ENCODE measurements at places on chromosomes 7 and 10. TPM values are rescaled to one million over a fixed set of nuclear protein-coding genes. Genes with fewer than 3 reads are reported as not detected.

DNA sequence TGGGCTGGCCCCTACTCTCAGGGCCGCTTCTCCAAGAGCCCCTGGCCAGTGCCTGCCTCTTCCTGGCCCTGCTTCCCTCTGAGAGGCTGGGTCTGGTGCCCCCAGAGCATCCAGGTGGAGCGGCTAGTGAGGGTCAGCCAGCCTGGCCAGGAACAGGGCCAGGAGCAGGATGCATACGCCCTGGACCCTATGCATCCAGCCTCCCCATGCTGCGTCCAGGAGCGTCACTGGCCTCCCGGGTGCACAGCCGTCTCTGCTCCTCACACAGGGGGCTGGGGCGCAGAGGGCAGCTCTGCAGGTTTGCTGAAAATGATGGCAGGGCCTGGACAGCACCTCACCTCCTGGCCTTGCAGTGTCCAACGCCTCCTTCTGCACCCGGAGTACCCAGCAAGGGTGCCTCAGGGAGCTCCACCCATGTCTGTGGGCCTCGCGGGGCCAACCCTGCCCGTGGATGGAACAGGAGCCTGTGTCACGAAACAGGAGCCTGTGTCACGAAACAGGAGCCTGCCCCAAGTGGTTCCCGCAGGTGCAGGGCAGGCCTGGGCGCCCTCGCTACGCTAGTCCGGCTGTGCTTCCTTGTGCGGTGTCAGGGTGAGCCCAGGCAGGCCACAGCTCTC, 246.2 kb upstream of the PPP2R2D start:
- H3K27me3 ChIP-seq, result no peaks in the 10 kb centered on the region
- H3K36me3 ChIP-seq, result no peaks in the 10 kb centered on the region
- peak overlapping the region; percentile 83 for H3K27ac ChIP-seq
- DNase-seq, result no peak
- no peak overlapping the region for H3K4me3 ChIP-seq

- H3K4me3 ChIP-seq, result no peak overlapping the region
- H3K27ac ChIP-seq, result no peak overlapping the region
- H3K4me1 ChIP-seq, result no peaks in the 10 kb centered on the region
- peaks cover 8% of the 10 kb centered on the region for H3K36me3 ChIP-seq
- H3K27me3 ChIP-seq, result no peaks in the 10 kb centered on the region
Observed at GRCh38 chr7:8668627-8669500, 235.5 kb downstream of the NXPH1 start.

DNA sequence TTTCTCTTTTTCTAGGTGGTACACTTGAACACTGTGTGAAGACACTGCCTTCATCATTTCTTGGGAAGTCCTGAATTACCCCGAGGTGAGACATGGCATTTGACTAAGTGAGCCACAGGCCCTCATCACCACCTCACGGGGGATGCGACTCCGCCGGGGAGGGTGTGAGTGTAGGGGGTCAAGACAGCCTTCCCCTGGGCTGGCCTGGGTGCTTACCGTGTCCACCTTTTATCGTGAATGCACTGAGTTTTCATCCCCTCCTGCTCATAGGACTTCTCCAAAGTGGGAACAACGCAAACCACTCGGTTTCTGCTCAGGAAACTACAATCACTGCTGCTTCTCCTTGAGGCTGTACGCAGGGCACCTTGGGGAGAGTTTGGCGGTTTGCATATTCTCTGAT, 176.9 kb downstream of the SH2D4B start:
- no peaks in the 10 kb centered on the region for H3K27me3 ChIP-seq
- H3K36me3 ChIP-seq, result no peaks in the 10 kb centered on the region
- DNase-seq, result no peak
- peaks cover 19% of the 10 kb centered on the region for H3K4me1 ChIP-seq
- H3K4me3 ChIP-seq, result no peak overlapping the region

DNA sequence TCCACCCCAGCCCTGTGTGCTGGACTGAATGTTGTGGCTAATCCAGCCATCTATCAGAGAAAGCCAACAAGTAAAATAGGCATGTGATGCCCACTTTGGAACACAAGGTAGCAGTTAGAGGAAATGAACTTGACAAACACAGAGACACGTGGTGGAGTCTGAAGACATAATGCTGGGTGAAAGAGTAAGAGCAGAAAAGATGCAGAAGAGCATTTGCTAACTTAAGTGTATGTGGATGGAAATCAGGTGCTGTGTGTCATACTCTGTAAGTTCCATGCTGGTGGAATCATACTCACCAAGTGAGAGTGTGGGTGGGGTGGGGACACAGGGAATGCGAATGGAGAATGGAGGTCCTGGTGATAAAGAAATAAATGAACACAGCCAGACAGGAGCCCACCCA, 22.8 kb downstream of the WDFY4 start:
- H3K4me1 ChIP-seq, result peaks cover 4% of the 10 kb centered on the region
- H3K4me3 ChIP-seq, result no peak overlapping the region
- H3K27ac ChIP-seq, result no peak overlapping the region
- no peaks in the 10 kb centered on the region for H3K36me3 ChIP-seq
- DNase-seq, result no peak

DNA sequence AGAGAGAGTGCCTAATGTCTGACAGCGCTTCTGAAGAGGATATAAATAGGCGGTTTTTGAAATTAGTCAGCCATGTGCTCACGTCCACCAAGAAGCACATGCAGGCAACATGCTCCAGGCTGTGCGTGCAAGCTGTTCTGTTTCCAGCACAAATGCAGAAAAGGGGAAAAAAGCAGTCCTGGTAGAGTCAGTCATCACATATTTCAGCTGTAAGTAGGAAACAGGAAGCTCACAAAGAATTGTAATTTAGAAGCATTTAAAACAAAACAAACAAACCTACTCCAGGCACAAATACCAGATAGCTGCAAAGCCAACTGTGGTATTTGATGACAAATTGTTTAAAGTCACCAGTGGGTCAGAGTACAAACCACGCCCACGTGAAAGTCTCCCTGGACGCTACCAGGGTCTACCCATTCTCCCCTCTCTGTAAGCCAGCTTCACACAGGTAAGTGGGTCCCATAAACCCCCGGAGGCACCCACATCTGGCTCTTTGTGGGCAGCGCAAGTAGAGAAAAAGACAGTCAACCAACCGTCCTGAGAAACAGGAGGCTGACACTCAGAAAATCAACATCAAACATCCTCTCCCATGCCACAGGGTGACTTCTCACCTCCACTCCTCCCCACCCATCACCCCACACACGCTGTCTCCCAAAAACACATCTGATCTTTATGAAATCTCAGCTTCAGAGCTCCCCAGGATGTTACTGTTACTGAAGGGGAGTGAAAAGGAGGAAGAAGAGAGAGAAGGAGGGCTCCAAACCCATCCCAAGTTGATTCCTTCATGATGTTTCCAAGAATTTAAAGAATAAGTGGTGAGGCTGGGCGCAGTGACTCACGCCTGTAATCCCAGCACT, 186.4 kb downstream of the FAM107B start:
- no peaks in the 10 kb centered on the region for H3K27me3 ChIP-seq
- H3K4me3 ChIP-seq, result no peak overlapping the region
- peaks cover 72% of the 10 kb centered on the region for H3K4me1 ChIP-seq

DNA sequence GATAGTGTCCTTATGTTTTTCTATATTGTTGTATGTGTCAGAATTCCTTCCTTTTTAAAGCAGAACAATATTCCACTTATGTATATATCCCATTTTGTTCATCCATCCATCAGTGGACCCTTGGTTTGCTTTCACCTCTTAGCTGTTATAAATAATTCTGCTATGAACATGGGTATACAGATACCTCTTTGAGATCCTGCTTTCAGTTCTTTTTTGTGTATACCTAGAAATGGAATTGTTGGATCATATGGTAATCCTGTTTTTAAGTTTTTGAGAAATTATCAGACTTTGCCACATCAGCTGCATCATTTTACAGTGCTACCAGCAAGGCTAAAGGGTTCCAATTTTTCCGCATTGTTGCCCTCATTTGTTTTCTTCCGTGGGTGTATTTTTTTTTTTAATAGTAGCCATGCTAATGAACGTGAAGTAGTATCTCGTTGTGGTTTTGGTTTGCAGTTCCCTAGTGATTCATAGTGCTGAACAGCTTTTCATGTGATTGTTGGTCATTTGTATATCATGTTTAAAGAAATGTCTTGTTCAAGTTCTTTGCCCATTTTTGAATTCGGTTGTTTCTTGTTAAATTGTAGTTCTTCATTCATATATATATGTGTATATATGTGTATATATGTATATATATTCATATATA, 87.8 kb downstream of the LCOR start:
- no peak for DNase-seq
- H3K4me3 ChIP-seq, result no peak overlapping the region
- H3K27ac ChIP-seq, result no peak overlapping the region

- DNase-seq, result no peak
- H3K27ac ChIP-seq, result no peak overlapping the region
- H3K4me1 ChIP-seq, result peaks cover 12% of the 10 kb centered on the region
- no peak overlapping the region for H3K4me3 ChIP-seq
- H3K27me3 ChIP-seq, result no peaks in the 10 kb centered on the region
- H3K36me3 ChIP-seq, result peaks cover 40% of the 10 kb centered on the region
Observed at GRCh38 chr7:102055181-102055976, 231.3 kb upstream of the SH2B2 start.

DNA sequence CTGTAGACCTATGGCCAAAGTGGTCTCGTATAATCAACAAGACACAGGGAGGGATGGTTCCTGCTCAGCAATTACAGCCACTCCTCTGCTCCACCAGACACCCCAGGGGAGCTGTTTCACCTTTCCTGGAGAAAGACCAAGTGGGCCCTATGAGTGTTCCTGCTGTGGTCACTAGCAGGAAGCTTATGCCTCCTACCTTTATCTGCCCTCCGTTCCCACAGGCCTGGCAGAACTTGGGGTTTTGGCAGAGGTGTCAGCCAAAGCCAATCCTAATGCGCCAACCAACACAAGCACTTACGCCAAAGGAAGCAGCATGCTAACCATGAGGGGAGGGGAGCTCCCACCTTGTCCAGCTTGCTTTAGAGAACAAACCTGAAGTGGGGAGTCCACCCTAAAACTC, 31.2 kb downstream of the XPNPEP1 start:
- H3K4me1 ChIP-seq, result peaks cover 37% of the 10 kb centered on the region
- H3K27ac ChIP-seq, result no peak overlapping the region
- H3K4me3 ChIP-seq, result no peak overlapping the region

DNA sequence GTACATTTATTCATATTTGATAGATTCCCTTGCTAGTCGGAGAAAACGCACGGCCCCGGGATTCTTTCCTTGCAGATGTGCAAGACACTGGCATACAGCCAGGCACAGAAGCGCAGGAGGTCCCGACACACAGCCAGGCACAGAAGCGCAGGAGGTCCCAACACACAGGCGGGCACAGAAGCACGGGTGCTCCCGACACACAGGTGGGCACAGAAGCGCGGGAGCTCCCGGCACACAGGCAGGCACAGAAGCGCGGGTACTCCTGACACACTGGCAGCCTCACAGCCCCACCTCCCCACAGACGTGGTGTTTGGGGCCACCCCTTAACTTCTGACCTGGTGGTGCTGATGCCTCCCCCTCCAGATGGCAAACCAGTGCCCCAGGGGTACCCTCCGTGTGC, 237.3 kb downstream of the ZMYND11 start:
- H3K36me3 ChIP-seq, result peaks cover 9% of the 10 kb centered on the region
- H3K4me1 ChIP-seq, result peaks cover 12% of the 10 kb centered on the region
- H3K27me3 ChIP-seq, result no peaks in the 10 kb centered on the region
- H3K4me3 ChIP-seq, result no peak overlapping the region
- no peak for DNase-seq
- H3K27ac ChIP-seq, result no peak overlapping the region

DNA sequence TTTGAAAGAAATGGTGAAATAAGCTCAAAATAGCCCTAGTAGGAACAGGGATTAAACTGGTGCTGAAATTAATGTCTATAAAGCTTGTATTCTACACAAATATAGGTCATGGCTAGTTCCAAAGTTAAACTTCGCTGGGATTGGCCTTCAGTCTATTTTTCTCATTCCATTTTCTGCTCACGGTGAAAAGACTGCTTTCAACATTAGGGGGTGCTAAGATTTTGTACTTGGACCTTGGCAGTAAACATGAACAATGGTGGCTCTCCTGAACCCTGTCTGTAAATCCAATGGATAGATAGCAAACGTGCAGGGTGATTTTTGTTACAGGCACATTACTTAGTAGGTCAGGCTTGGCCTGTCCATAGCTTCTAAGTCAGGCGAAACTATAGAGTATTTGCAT, 36.0 kb upstream of the RSU1 start:
- no peak overlapping the region for H3K4me3 ChIP-seq
- DNase-seq, result no peak
- no peaks in the 10 kb centered on the region for H3K27me3 ChIP-seq
- H3K36me3 ChIP-seq, result no peaks in the 10 kb centered on the region
- H3K27ac ChIP-seq, result no peak overlapping the region
- H3K4me1 ChIP-seq, result peaks cover 52% of the 10 kb centered on the region

GRCh38 chr7:22868509-22868908, 45.9 kb upstream of the TOMM7 start:
- no peak overlapping the region for H3K27ac ChIP-seq
- H3K27me3 ChIP-seq, result no peaks in the 10 kb centered on the region
- no peak for DNase-seq
- H3K4me3 ChIP-seq, result no peak overlapping the region
- H3K36me3 ChIP-seq, result peaks cover 18% of the 10 kb centered on the region

DNA sequence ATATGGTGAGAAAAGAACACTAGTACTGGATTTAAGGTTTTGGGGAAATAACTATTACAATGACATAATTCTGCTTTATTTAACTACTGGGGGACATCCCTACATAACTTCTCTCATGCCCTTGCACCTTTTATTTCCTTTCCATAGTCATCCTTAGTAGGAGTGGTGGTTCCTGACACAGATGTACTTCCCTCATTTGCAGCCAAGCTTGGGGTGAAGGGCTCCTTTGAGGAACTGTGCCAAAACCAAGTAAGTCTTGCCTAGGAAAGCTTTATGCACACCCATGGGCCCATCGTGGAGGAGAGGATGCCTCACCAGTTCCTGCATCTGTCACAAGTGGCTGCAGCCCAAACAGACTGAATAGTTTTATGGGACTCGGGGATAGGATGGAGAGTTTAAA, 20.6 kb downstream of the ZDHHC6 start:
- peaks cover 4% of the 10 kb centered on the region for H3K36me3 ChIP-seq
- DNase-seq, result no peak
- H3K4me3 ChIP-seq, result no peak overlapping the region
- no peaks in the 10 kb centered on the region for H3K27me3 ChIP-seq
- no peak overlapping the region for H3K27ac ChIP-seq
- no peaks in the 10 kb centered on the region for H3K4me1 ChIP-seq

GRCh38 chr7:36979810-36980248, 255.5 kb upstream of the AOAH start:
- no peak overlapping the region for H3K4me3 ChIP-seq
- DNase-seq, result no peak
- no peaks in the 10 kb centered on the region for H3K36me3 ChIP-seq
- peaks cover 14% of the 10 kb centered on the region for H3K4me1 ChIP-seq
- H3K27me3 ChIP-seq, result no peaks in the 10 kb centered on the region

DNA sequence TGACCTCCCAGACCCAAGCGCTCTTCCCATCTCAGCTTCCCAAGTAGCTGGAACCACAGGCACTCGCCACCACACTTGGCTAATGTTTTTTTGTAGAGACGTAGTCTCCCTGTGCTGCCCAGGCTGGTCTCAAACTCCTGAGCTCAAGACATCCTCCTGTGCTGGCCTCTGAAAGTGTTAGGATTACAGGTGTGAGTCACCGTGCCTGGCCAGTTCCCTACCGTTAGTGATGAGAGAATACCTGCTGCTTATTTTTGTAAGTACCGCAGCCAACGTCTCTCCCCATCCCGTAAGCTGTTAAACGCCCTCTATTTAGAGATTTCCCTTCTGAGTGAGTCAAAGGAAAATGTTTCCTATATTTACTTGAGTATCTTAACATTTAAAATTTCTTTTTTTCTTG, 38.5 kb upstream of the PDLIM1 start:
- DNase-seq, result no peak
- peaks cover 18% of the 10 kb centered on the region for H3K4me1 ChIP-seq
- H3K27me3 ChIP-seq, result no peaks in the 10 kb centered on the region

GPR158 gene
- 0.44 TPM for total RNA-seq

AQP1 gene
- total RNA-seq, result 1.1 TPM

IQUB gene
- 0.71 TPM for total RNA-seq

SRGN gene
- total RNA-seq, result 1.3 TPM

AKR1B15 gene
- total RNA-seq, result not detected

STAG3 gene
- 5.2 TPM for total RNA-seq

GSTO2 gene
- total RNA-seq, result 17.6 TPM

OPN1SW gene
- total RNA-seq, result not detected

ARHGAP19 gene
- total RNA-seq, result 42.2 TPM

MSMB gene
- total RNA-seq, result not detected
